Hepatic stellate cell (primary cell): ENCODE measurements at places on chromosomes 16 and 17.

DNA sequence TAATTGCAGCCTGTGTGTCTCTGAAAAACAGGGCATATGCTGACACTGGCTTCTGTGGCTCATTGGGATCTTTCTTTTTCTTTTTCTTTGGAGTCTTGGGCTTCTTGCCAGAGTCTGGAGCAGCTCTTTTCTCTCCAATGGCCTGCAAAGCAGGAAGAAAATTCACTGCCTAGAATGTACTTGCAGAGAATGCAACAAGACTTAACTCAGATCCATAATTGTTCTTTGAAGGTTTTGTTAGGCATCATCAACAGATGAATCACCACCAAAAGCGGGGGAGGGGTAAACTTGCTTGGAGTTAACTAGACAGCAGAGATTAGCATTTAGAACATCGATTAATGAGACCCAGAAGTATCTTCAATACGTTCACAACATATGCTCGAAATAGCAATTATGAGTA is 100.9 kb downstream of the TOX3 start:
- no peak for DNase-seq

GRCh38 chr17:35705230-35705629 is 26.2 kb upstream of the RASL10B start:
- no peak for DNase-seq

GRCh38 chr17:17044846-17045561 is 2.7 kb downstream of the MPRIP start:
- peak; percentile 70 for DNase-seq

GRCh38 chr17:63692195-63692816 is 7.6 kb downstream of the LIMD2 start:
- DNase-seq = no peak

GRCh38 chr17:36592316-36592715 is 637 bp downstream of the DHRS11 start:
- no peak for DNase-seq

- no peak for DNase-seq
Measured at GRCh38 chr16:1145383-1146100, 7.4 kb upstream of the CACNA1H start.

- DNase-seq = no peak
Measured at GRCh38 chr17:46158323-46159296, 34.6 kb downstream of the KANSL1 start.

- no peak for DNase-seq
Measured at GRCh38 chr16:89821438-89822187, 5.2 kb upstream of the FANCA start.

DNA sequence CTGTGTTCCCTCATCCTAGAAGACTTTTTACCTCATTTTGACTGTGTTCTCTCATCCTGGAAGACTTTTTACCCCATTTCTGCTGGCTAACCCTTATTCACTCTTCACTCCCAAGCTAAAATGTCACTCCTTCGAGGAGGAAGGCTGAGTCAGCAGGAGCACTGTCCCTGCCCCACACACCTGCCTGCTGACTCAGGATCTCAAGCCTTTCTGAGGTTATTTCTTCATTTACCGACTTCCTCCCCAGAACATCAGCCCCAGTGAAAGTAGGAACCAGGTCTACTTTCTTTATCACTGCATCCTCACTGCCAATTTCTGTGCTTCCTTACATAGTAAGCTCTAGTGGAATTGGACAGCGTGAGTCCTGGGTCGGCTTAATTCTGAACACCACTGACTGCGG is 220.6 kb downstream of the HS3ST4 start:
- DNase-seq = no peak

DNA sequence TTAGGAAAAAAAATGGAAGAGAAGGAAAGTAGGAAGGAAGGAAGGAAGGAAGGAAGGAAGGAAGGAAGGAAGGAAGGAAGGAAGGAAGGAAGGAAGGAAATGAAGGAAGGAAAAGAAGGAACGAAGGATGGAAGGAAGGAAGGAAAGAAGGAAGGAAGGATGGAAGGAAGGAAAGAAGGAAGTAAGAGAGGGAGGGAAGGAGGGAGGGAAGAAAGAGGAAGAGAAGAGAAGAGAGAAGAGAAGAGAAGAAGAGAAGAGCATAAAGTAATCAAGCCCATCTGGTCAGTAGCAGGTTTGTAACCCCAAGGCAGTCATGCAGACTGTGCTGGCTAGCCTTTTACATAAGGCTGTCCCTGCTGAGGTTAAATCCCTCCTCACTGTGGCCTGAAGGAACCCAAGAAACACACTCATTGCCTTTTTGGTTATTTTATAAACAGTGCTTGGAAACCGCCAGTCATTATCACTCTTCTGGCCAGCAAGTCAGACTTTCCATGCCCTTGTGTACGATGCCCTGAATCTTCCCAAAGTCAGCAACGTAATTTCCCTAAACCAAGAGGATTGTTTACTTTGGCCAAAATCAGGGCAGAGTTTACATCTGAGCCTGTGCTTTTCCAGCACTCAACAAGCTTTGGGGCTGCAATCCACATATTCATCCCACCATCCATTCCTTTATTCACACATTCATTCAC is 409.6 kb upstream of the MAF start:
- no peak for DNase-seq

DNA sequence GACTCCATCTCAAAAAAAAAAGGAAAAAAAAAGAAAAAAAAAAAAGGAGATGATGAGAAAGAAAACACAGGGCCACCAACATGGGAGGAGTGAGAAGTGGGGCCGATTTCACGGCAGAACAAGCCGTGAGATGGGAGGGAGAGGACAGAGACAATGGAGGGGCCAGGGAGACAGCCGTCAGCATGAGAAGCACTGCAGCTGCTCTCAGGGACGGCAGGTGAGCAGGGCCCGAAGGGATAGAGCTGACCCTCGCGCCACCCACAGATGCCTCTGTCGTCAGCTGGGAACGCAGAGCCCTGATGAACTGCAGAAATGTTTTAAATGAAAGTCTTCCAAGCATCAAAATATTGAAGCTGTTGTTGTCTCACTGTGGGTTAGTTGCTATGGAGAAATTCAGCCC is 20.3 kb downstream of the PITPNM3 start:
- no peak for DNase-seq

DNA sequence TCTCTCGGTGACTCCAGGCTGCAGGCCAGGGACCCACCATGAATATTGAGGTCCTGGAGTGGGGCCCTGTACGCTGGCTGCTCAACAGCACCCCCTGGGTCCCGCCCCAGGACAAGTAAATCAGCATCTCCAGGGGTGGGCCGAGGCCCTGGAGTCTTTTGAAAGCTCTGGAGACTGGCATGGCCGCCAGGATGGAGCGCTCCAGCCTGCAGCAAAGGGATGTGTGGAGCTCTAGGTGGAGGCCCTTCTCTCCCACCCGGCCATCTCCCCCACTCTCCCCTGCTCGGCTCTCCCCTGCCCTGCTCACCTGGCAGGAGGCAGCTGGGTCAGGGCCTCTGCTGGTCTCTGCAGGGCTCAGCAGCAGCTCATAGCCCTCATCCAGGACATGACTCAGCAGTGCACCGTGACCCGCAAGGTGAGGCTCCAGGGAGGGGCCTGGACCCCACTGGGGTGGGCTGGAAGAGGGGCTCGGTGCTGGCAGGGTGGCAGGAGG is 16.6 kb downstream of the SGSH start:
- no peak for DNase-seq

DNA sequence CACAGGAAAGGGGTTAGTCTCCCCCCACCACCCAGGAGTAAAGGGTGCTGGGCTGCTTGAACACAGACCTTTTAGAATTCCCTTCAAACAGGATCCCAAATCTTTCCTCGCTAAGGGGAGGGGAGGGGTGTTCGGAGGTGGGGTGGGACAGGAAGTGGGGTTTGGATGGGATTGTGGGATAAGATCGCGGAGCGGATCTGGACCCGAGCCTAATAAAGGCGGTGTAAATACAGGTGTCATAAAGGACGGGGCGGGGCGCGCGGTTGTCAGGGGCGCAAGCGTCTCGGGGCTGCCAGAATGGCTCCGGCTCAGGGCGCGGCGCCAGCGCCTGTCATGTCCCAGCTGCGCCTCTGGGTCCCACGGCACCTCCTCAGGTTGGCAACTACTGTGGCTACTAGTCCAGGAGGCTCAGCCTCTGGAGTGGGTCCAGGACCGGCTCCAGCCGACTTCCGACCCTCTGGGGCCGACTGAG is 59.8 kb upstream of the FBXO47 start:
- peak; percentile 31 for DNase-seq

- DNase-seq = no peak
Measured at GRCh38 chr17:65973237-65973636, 218.7 kb downstream of the CEP112 start.

GRCh38 chr17:62688398-62689160 is 61.1 kb downstream of the MRC2 start:
- no peak for DNase-seq

DNA sequence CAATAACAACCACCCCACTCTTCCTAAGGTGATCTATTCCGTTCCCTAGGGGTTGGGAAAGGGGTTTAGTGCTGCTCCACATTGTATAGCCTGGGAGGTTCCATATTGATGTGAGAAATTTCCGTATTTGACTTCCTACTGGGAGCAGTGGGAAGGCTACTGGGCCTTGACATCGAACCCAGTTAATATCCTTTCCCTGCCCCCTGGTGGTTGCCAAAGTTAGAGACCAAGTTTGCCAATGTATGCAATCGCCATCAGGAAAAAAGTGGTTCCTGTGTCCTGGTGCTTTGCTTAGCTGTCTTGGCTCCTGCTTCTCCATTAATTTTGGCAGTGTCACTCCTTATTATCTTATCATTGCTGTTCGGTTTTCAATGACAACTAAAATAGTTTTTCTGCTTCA is 914.9 kb downstream of the KCNJ2 start:
- peak; percentile 8 for DNase-seq

DNA sequence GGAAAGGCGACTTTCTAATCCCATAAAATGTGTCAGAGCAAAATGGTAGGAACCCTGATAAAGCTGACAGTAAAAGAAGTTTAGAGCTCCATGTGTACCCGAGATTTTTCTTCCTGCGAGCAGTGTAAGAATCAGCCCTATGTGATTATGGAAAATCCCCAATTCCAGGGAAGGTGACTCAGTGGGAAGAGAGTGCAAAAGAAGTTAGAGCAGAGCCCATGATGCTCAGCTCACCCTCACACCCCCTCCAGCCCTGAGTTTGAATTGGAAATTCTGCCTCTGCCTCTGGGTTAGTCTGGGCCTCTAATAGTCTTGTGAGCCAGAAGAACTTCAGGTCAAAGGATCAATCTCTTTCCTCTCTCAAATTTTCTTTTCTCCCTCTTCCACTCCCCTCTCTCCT is 12.5 kb downstream of the C17orf78 start:
- DNase-seq = peak; percentile 22

- DNase-seq = no peak
Measured at GRCh38 chr16:65876056-65876408, 490.5 kb upstream of the CDH5 start.

- no peak for DNase-seq
Measured at GRCh38 chr17:8463099-8463498, 27.4 kb downstream of the NDEL1 start.

DNA sequence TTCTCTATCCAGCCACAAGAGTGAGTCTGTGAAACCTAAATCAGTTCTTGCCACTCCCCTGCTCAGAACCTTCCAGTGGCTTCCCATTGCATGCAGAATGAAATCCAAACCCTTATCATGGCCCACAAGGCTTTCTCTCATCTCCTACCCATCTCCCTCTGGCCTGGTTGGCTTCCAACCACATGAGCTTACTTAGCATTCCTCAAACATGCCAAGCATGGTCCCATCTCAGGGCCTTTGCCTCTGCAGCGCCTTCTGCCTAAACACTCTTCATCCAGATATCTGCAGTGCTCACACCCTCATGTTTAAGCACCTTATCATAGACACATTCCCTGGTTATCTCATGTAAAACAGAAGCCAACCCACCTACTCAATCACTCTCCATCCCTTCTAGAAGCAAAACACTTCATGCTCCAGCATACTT is 15.5 kb downstream of the TK2 start:
- no peak for DNase-seq
